Breast epithelium (tissue), 4 donors: ENCODE measurements at places on chromosomes 7 and 10.

GRCh38 chr7:81743201-81743600, 26.6 kb downstream of the HGF start:
- DNase-seq, result no peak

DNA sequence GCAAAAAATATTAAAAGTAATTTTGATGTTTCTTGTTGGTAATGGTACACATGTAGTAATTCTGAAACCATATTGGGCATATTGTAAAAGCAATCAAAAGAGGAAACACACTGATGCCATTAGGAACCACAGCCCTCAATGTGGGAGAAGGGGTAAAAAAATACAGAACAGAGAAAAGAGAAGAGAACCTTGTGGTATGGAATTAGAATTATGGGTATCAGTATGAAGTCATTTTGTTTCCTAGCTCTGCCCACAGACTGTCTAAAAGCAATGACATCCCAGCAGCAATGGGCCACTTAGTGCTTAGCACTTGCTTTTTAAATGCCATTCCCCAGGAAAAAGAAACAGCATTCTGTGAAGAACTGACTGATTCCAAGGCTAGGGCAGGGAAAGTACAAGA, 61.5 kb downstream of the CPVL start:
- DNase-seq, result no peak

DNA sequence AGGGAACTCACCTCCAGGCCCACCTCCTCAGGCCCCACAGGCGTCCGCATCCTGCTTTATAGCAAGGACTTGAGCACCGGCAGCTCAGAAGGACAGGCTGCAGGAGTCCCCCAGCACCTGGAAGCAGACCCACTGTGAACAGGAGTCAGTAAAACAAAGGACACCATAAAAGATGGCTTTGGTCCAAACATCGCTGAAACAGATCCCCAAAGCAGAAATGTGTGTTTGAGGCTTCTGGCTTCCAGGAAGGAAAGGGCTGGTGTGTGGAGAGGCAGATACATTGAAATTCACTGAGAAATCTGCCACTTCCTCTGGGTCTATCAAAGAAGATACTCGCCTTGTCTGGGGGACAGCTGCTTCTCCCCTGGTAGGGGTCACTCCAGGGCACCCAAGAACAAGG, 286.2 kb downstream of the PLXNA4 start:
- no peak for DNase-seq

- no peak for DNase-seq
Measured at GRCh38 chr10:88493691-88494483, 89.2 kb downstream of the RNLS start.

DNA sequence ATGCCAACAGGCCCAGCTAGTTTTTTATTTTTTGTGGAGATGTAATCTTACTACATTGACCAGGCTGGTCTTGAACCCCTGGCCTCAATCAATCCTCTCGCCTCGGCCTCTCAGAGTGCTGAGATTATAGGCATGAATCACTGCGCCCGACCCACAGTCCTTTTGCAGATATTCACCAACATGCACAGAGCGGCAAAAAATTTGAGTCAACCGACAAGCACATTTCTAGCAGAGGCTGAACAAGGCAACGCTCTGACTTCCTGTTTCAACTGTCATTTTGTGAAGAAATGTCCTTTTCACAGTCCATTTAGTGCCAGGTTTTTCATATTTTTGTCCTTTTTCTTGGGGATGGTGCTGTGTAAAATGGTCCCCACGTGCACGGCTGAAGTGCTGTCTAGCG, 71.1 kb upstream of the KAT6B start:
- no peak for DNase-seq

DNA sequence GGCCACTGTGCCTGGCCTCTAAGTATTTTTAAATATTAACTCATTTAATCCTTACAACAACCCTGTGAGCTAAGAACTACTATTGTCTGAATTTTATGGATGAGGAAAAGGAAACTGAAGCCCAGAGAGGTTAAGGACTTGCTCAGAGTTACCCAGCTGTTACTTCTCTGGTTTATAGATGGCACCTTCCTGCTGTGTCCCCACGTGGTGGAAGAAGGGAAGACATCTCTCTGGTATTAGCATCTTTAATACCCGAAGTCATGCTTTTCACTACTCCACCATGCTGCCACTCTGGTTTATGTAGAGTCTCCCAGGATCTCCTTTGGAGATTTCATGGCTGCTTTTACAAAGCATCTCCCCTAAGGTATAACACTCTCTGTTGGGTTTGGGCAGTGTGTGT, 105.5 kb upstream of the MKLN1 start:
- no peak for DNase-seq

DNA sequence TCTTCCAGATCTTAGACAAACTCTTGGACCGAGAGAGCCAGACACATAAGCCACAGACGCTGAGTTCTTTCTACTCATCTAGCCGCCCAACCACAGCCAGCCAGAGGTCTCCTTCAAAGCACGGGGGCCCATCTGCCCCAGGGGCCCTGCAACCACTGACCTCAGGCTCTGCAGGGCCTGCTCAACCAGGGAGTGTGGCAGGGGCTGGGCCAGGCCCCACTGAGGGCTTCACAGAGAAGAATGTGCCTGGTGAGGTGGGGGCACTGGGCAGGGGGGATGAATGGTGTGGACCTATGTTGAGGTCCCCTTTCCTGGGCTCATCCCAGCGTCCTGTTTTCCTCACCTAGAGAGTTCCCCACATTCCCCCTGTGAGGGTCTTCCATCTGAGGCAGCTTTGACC, 11.4 kb downstream of the ZSWIM8 start:
- no peak for DNase-seq

DNA sequence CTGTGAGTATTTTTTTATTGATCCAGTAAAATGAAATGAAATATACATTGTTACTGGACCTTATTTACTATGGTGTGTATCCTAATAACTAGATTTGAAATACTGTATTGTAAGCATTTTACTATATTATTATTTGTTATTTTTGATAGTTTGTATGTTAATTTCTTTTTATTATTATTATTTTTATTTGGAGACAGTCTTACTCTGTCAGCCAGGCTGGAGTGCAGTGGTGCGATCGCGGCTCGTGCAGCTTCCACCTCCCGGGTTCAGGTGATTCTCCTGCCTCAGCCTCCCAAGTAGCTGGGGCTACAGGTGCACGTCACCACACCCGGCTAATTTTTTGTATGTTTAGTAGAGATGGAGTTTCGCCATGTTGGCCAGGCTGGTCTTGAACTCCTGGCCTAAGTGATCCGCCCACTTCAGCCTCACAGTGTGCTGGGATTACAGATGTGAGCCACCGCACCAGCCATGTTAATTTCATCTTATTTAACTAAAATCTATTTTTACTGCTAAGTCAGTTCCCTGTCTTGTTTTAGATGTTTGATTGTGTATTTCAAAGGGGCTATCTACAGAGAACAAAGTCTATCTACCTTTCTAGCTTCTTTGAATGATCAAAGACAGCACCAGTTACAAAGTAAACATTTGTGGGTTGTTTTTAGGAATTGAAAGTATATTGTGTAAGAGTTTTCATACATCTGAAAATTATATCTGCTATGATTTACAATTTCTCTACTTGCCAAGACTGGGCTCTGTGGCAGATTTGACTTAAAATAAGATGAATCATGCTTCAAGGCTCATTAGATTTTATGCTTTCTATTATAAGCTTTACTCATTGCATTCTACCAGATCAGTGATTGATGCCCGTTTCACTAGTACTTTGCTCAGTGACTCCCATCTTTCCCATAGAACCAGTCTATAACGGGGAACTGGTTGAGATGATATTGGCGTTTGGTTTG, 41.6 kb downstream of the CDC123 start:
- no peak for DNase-seq

DNA sequence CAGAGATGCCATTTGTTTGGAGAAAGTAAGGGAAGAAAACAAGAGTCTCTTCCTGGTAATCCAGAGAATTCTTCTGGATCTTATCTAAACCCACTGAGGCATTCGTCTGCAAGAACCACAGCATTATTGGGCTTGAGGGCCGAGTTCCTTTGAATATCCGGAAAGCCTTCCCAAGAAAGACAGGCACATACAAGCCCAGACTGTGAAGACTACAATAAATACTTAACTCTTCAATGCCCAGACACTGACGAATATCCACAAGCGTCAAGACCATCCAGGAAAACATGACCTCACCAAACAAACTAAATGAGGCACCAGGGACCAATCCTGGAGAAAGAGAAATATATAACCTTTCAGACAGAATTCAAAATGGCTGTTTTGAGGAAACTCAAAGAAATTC, 99.0 kb downstream of the RNF32 start:
- DNase-seq, result no peak

DNA sequence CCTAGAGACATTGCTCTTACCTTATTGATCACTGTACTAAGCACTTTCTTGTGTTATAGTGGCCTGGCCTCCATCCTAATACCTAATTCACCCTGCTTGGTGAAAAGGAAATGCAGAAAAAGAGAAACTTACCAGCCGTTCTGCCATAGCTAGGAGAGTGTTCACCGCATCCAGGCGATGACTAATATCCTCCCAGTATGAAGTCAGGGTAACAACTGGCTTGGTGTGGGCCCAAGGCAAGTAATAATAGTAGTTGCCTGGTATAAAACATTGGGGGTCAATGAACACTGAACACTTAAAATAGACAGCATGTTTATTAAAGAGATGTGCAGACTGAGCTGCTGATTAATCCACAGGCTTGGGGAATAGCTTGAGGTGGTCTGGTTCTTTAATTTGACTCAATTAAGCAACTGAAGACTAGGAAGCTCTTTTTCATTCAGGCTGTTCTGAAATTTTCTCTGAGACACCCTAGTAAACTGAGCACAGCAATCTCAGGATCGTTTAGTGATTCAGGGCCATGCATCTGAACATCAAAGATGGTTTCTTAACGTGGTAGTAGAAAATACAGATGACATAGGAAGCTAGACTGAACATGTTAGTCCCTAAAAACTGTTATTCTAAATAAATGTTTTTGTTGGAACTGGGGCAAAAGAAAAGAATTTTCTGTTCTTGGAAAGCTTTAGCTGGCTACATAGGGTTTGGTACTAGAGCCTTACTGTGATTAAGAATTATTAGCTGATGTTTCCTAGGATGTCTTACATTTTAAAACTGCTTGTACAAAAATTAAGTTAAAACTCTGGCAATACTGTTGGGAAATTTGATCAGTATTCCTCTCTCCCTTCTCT, 102.2 kb downstream of the MYOF start:
- DNase-seq, result no peak

GRCh38 chr7:48899932-48900331, 24.4 kb upstream of the CDC14C start:
- DNase-seq, result no peak

DNA sequence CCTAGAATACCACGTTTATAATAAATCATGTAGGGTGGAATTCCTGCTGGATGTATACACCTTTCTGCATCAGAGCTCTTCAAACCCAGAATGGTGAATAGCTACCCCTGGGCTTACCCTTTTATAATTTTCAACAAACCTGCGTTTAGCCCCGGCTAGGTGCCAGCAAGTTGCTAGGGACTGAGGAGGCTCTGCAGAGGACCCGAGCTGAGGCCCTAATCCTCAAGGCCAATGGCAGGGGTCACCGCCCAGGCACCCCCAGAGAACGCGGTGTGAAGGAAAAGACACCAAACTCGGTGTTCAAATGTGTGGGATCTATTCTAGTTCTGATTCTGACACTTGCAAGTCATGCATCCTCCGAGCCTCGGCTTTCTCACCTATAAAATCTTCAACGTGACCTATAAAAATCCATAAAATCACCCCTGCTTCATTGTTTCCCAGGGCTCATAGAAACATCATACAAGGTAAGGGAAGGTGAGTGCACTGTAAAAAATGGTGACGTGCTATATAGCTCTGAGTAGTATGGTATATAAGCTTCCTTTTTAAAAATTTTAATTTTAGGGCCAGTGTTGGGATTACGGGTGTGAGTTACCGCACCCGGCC, 2.5 kb upstream of the ANXA11 start:
- no peak for DNase-seq

DNA sequence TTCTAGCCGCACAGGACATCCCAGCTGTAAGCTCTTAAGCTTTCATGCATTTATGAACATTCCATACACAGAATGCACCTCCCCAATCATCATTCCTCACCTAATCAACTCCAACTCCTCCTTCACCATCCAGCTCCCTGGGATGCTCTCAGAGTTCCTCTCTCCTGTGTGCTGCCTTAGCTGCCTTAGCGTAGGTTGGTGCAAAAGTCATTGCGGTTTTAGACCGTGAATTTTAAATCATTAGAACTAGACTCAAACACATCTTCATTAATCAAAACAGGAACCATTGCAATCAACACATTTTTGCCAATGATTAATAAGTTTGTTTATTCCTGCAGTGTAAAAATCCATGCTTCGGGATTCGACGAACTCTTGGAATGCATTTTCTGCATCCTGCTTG, 159.9 kb upstream of the CDCA7L start:
- no peak for DNase-seq

DNA sequence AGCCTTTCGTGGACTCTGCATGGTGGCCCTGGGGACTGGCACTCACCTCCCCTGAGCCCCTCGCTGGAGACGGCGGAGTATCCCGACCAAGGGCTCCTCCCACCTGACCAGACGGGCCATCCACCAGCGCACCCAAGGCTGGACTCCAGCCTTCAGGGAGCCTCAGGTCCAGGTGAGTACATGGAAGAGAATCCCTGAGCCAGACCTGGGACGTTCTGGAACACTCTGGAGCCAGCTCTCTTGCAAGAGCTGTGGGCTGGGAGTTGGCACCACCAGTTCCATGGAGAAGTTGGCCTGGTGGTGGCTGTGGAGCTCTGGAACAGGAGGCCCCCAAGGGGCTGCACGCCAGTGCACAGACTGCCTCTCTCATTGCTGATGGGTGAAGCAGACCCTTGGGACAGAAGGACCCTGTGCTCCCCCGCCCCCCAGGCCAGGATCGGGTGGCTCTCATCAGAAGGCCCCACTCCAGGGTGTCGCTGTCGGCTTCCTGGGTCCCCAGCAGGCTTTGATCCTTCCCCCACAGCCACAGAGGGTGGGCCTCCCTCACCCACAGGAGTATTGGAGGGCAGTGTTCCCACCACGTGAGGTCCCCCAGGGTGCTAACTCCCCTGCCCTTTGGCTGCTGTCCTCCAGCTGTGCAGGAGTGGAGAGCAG, 189.9 kb downstream of the EBF3 start:
- DNase-seq, result no peak

DNA sequence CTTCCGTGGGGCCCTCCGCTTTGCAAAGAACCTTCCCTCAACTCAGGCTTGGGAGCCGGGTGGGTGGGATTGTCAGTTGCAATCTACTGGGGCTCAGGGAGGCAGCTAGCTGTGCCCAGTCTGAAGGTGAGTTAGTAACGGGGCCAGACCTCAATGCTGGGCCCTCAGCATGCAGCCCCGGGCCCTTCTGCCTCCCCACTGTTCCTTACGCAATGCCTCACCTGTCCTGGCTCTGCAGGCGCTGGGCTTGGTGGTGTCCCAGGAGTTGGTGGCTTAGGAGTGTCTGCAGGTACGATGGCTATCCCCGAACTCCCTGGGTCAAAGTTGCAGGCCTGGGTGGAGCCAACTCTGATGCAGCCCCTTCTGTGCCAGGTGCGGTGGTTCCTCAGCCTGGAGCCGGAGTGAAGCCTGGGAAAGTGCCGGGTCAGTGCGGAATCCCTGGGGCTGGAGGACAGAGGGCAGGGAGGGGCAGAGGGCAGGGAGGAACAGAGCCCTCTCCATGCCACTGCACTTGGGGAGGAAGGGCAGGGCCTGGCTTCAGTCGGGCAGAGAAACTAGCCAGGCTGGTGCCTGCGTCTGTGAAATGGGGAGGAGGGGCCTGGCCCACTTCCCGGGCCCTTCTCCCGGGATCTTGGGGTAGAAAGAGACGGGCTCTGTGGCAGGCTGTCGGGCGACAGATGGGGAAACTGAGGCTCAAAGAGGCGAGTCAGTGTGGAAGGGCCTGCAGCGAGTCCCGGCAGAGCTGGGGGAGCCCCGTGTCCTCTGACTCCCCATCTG, 15.0 kb downstream of the ELN start:
- DNase-seq, result no peak

- DNase-seq, result no peak
Measured at GRCh38 chr10:98154076-98154475, 19.6 kb downstream of the R3HCC1L start.
